Activated CD8-positive, alpha-beta memory T cell treated with anti-CD3 and anti-CD28 coated beads for 24 hours (primary cell): ENCODE measurements at places on chromosomes 2 and 18.

DNA sequence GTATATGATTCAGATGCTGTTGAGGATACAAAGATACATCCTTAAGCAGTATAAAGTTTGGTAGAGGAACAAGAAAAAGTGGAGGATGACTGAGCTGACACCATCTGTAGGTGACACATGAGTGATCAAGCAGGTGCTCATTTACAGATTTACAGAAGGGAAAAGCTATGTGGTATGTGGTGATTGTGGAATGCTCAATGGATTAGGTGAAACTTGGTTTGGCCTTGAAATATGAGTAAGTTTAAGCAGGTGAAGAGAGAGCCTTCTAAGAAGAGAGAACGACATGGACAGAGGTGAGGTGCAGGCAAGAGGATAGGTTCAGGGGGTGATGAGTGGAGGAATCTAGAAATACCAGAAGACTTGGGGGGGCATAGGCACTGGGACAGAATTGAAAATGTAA, 5.9 kb downstream of the ASXL3 start:
- DNase-seq = no peak

DNA sequence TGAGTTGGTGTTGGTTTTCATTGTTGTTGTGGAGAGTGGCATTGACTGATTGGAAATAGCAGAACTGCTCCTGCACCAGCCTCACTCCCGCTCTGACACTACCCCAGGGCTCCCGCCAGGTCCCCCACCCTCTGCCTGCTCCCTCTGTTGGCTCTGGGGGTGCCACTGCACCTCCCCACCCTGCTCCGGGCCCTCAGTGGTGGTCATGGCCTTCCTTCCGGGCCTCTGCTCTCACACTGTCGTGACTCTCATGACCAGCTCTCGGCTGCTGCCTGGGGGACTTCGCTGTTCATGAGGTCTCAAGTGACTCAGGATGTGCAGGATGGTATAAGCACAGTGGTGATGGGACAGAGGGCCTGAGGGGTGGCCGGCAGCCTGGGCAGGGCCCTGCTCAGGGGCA, 113.2 kb downstream of the MARCHF4 start:
- no peak for DNase-seq

- DNase-seq = peak; percentile 62
These were observed 142.2 kb upstream of the PXDN start for GRCh38 chr2:1886405-1886992.

- DNase-seq = peak; percentile 74
These were observed 64.7 kb downstream of the DGKD start for GRCh38 chr2:233418761-233419546.

DNA sequence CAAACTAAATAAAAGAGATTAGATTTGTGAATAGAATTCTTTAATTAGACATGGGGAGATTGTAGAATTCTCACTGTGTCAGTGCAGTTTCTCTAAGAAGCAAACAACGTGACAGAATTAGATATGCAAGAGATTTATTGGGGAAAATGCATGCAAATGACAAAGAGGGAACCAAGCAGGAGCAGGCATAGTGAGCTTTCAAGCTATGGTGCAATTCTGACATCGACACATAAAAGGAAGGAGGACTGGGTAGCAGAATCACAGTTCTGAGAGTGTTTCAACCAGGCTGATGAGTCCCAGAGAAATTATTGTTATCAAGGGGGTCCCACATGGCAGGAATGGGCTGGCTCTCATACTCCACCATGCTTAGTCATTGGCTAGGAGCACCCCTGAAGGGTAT, 338.4 kb downstream of the FIGN start:
- no peak for DNase-seq

DNA sequence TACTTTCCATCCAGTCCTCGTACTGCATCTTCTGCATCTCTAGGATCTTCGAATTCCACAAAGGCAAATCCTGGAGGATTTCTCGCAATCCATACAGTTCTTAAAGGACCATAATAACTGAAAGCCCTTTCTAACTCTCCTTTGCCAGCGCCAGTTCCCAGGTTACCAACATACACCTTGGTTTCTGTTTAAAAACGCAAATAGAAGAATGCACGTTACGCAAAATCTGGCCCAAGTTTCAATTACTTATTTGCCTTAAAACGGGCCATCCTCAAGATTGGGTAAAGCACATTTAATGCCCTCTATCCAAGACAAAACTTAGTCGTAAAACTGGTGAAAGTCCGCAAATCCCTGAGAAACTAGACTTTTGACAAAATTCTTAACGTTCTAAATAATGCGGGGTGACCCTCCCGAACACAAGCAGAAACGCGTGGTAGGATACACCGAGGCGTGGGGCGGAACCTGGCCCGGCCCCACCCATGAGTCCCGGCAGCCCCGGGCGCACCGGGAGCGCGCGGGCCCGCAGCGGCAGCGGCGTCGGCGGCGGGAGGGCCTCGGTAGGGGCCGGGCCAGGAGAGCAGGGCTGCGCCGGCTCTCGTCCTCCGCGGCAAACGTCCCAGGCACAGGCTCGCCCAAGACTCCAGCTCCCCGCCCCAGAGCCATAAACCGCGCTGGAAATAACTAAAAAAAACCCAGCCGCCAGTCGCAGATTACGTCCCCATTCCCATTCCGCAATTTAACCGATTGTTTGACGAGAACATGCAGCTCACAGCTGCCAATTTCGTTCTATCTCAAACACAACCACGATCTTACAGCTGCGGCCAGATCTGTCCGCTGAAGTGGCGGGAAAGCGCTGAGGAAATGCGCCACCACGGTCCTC, 910 bp downstream of the SRSF7 start:
- DNase-seq = no peak

DNA sequence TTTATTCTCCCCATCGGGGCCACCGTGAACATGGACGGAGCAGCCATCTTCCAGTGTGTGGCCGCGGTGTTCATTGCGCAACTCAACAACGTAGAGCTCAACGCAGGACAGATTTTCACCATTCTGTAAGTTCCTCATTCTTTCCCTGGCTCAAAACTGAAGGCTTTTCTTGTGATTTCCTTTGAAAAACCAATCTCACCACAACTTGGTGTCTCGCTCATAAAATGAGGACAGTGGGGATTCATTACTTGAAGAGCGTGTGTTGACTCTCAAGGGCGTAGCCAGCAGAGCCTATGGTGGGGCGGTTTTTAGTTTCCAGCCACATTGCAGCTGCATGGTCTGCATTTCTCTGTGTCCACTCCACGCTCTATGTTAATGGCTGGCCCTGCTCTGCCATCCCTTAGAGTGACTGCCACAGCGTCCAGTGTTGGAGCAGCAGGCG, 29.0 kb downstream of the SLC1A4 start:
- DNase-seq = no peak

- no peak for DNase-seq
These were observed 79.6 kb downstream of the HRH4 start for GRCh38 chr18:24539866-24540617.

DNA sequence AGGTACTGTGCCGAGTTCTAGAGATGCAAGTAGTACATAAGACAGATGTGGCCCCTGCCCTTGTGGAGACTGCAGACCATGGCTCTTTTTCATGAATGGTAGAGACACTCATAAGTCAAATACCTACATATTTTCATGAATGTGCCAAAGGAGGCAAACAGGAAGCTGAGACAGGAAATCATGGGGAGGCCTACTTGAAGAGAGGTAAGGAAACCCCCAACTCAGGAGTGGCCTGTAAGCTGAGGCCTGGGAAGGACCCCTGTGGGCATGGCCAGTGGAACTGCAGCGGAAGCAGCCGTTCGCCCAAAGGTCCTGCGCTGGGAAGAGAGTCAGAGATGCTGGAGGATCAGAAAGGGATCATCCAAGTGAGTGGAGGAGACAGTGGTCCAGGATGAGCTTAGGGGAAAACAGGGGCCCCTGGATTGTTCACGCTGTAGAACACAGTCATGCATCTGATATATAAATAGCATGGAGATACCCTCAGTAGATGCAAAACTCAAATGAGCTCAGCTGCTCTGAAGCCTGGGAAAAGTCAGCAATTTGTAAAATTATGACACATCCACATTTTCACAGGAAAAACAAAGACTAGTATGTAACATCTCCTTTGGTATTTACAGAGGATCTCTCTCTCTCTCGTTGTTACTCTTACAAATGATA, 228.9 kb downstream of the NEDD4L start:
- DNase-seq = no peak

GRCh38 chr2:99152199-99152895, 2.4 kb downstream of the TSGA10 start:
- DNase-seq = no peak

DNA sequence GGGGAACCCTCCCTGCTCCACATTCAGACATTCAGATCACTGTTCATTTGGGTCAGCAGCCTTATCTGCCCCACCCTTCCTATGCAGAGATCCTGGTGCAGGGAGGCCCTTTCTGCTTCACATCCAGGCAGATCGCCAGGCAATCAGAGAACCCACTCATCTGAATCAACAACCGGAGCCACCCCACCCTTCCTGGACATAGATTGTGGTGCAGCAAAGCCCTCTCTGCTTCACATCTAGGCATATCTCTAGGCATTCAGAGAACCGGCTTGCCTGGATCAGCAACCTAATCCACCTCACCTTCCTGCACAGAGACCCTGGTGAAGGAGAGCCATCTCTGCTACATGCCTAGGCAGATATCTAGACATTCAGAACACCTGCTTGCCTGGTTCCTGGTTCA, 184.5 kb upstream of the CNTNAP5 start:
- DNase-seq = no peak

- no peak for DNase-seq
These were observed 55.3 kb upstream of the HK2 start for GRCh38 chr2:74778381-74779264.

- DNase-seq = no peak
These were observed 259.1 kb upstream of the AGAP1 start for GRCh38 chr2:235234736-235235135.

DNA sequence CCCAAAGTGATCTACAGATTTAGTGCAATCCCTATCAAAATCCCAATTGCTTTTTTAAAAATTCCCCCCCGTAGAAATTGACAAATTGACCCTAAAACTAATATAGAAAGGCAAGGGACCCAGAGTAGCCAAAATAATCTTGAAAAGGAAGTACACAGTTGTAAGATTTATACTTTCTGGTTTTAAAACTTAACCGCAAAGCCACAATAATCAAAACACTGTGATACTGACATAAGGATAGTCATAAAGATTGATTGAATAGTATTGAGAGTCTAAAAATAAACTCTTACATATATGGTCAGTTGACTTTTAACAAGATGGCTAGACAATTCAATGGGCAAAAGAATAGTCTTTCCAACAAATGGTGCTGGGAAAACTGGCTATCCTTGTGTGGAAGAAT, 58.7 kb upstream of the GAREM2 start:
- DNase-seq = no peak

GRCh38 chr2:118529908-118530599, 317.4 kb downstream of the EN1 start:
- DNase-seq = no peak

GRCh38 chr2:27336173-27336572, 13.3 kb upstream of the MPV17 start:
- no peak for DNase-seq

- DNase-seq = no peak
These were observed 106.3 kb downstream of the RNF144A start for GRCh38 chr2:7023542-7023941.

GRCh38 chr2:225037415-225038230, 4.6 kb downstream of the DOCK10 start:
- DNase-seq = no peak

- no peak for DNase-seq
These were observed 382.3 kb upstream of the NT5C1B start for GRCh38 chr2:18971628-18972027.

GRCh38 chr2:176851200-176851888, 361.2 kb upstream of the HNRNPA3 start:
- DNase-seq = no peak

GRCh38 chr2:230900336-230900995, 24.6 kb downstream of the GPR55 start:
- DNase-seq = peak; percentile 57

DNA sequence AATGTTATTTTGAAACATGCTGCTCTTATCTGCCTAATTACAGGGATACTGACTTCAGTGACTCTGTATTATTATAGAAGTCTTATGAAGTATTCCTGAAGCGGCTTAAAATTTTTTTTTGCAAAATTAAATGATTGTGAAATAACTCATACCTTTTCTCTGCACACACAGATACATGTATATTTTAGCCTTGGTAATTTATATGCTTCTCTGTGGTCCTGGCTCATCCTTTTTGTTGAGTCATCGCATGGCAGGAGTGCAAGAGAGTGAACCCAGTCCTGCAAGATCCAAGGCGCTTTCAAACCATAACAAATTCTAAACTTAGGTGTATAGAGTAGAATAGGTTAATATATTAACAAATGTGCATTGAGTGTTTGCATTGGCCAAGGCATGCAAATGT, 8.6 kb downstream of the CCNT2 start:
- DNase-seq = no peak

DNA sequence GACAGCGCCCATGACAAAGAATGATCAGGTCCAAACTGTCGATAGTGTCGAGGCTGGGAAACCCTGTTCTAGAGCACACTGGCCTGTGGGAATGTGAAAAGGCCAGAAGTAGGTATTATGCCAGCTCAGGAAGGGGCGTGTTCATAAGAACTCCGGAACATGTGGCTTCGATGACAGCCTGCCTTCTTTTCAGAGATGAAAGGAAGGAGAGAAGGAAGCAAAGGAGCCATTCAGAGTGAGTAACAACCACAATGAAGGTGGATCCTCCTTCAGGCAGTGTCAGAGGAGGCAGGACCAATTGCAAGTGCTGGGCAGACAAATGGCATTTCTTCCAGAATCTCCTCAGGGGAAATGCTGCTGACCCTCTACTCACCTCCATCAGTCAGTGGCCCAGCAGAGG, 58.5 kb downstream of the NCKAP5 start:
- no peak for DNase-seq

DNA sequence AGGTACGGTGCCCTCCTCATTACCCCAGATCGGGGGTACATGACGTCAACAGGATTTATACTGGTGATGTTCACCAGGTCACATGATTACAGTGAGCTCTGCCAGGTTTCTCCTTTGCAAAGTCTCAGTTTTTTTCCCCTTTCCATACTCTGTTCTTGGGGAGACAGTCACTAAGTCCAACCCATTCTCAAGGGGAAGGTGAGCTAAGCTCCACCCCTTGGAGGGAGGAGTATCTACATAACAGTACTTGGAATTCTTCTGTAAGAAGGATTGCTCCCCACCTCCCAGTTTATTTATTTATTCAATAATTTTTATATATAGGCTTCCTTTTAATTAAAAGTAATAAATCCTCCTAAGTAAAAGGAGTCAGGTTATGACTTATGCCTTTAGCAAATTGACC, 34.1 kb upstream of the SOS1 start:
- no peak for DNase-seq

- DNase-seq = no peak
These were observed 34.1 kb downstream of the NOP58 start for GRCh38 chr2:202299712-202300111.

GRCh38 chr18:43589611-43590151, 312.4 kb upstream of the SYT4 start:
- DNase-seq = no peak

GRCh38 chr18:58110398-58110797, 66.4 kb downstream of the NEDD4L start:
- DNase-seq = no peak

DNA sequence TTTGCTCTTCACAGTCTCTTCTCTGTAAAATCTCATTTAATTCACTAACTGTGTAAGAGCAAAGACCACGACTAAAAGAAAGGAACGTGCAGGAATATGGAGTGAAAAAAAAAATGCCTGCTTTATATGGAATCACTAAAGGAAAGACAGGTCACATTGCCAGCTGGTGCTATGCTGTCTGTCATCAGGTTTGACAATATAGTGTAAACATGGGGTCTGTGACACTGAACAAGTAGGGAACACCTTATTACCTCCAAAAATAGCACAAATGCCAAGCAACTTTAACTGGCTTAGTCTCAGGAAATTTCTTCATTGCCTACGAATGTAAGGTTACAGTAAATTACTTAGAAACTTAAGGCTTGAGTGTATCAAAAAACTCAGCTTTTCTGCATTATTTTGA, 364.5 kb upstream of the LINC00305 start:
- no peak for DNase-seq

- no peak for DNase-seq
These were observed 16.6 kb downstream of the ADCY3 start for GRCh38 chr2:24903161-24904103.
